A549 treated with RU486 at 1 μM for 4 hours (cell line): ENCODE measurements at places on chromosomes 4 and X. TPM values are rescaled to one million over a fixed set of nuclear protein-coding genes. Genes with fewer than 3 reads are reported as not detected.

Gene SULT1B1
- 0.14 TPM in 1 of 5 replicates, not detected in the others for total RNA-seq

Gene SH3D19
- total RNA-seq, result 19.7 to 28.5 TPM (median 24.4 TPM) in 5 replicates

Gene ALAS2
- total RNA-seq, result not detected in 5 replicates

Gene ETNPPL
- total RNA-seq, result 0.10 TPM in 1 of 5 replicates, not detected in the others

Gene GIMD1
- total RNA-seq, result not detected in 5 replicates

Gene MAP7D2
- 5.5 to 6.5 TPM (median 6.0 TPM) in 5 replicates for total RNA-seq

Gene SSX4
- total RNA-seq, result not detected in 5 replicates

Gene NUDT10
- total RNA-seq, result 0.31 to 0.62 TPM (median 0.40 TPM) in 5 replicates

Gene POU3F4
- total RNA-seq, result not detected in 5 replicates

Gene FGFBP1
- total RNA-seq, result 3.7 to 4.5 TPM (median 4.3 TPM) in 5 replicates

Gene XAGE2
- total RNA-seq, result not detected in 5 replicates

Gene STK26
- 9.0 to 12.2 TPM (median 10.4 TPM) in 5 replicates for total RNA-seq

Gene DGKQ
- 4.0 to 7.9 TPM (median 6.9 TPM) in 5 replicates for total RNA-seq

Gene AKAP4
- total RNA-seq, result not detected in 5 replicates

Gene TRAM1L1
- 0.32 to 0.74 TPM (median 0.61 TPM) in 5 replicates for total RNA-seq

Gene UGT2B15
- 0.09 to 0.13 TPM in 2 of 5 replicates, not detected in the others for total RNA-seq

Gene PLP1
- not detected in 5 replicates for total RNA-seq

Gene MAGEE1
- 3.3 to 4.9 TPM (median 4.7 TPM) in 5 replicates for total RNA-seq

Gene H2BW1
- total RNA-seq, result not detected in 5 replicates

Gene VSIG1
- total RNA-seq, result 0.27 to 0.71 TPM (median 0.32 TPM) in 5 replicates

Gene ATP1B4
- total RNA-seq, result not detected in 5 replicates

Gene MAGEB17
- total RNA-seq, result not detected in 5 replicates

Gene TMEM164
- 38.5 to 48.9 TPM (median 47.5 TPM) in 5 replicates for total RNA-seq

Gene VEGFD
- 0.16 to 0.39 TPM (median 0.23 TPM) in 5 replicates for total RNA-seq

Gene RHOXF2B
- not detected in 5 replicates for total RNA-seq

Gene DKK2
- not detected in 5 replicates for total RNA-seq

Gene CLNK
- not detected in 5 replicates for total RNA-seq

Gene CABS1
- total RNA-seq, result not detected in 5 replicates

Gene DKC1
- total RNA-seq, result 157 to 223 TPM (median 174 TPM) in 5 replicates

Gene MAGIX
- 1.7 to 3.4 TPM (median 2.5 TPM) in 5 replicates for total RNA-seq

Gene NSUN7
- total RNA-seq, result 0.25 to 0.41 TPM (median 0.35 TPM) in 5 replicates

Gene RASGEF1B
- 0.25 TPM in 1 of 5 replicates, not detected in the others for total RNA-seq

Gene ARHGEF38
- total RNA-seq, result not detected in 5 replicates

Gene UGT2A1
- not detected in 5 replicates for total RNA-seq

Gene ADH1B
- not detected in 5 replicates for total RNA-seq

Gene BCAP31
- 376 to 420 TPM (median 389 TPM) in 5 replicates for total RNA-seq

Gene FAM9B
- not detected in 5 replicates for total RNA-seq

Gene DMRTC1
- not detected in 5 replicates for total RNA-seq

Gene VMA21
- 18.8 to 26.2 TPM (median 22.4 TPM) in 5 replicates for total RNA-seq

Gene MAPK10
- total RNA-seq, result 0.26 to 0.64 TPM (median 0.45 TPM) in 5 replicates

Gene MAGEC2
- total RNA-seq, result not detected in 5 replicates

Gene MAGED4
- 4.3 to 10.6 TPM (median 8.6 TPM) in 5 replicates for total RNA-seq
